Activated T-cell treated with anti-CD3 and anti-CD28 coated beads for 1 hour (primary cell): ENCODE measurements at places on chromosomes 2 and 18.

DNA sequence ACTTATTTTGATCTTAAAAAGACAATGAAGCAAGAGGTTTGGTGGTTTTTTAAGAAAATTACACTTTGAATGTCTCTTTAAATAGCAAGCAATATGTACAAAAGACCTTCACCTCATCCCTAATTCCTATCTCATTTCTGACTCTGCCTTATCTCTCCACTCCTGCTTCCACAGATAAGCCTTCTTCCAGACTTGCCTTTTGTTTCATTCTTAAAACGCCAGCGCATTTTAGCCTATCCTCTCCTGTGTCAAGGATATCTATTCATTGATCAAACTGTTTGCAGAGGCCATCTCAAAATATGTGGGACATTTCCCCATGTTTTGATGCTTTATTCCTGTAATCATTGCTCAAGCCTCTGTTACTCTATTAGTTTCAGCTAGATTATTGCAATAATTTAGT lies 562.5 kb downstream of the PARD3B start:
- no peak for DNase-seq

DNA sequence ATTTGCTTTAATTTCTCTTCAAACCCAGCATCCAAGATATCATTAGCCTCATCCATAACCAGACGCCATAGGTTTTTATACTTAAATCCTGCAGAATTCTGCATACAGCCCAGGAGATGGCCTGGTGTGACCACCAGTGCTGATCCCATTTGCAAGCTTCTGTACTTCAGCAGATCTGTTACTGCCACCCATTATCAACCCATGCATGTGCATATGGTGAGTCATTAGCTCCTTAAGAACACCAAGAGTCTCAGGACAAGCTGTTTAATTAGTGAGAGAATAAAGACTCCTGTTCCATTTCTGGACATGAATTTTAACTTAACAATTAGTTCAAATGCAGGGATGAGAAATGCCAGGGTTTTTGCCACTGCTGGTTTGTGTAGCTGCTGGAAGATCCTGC lies 110.7 kb upstream of the TANK start:
- no peak for DNase-seq

DNA sequence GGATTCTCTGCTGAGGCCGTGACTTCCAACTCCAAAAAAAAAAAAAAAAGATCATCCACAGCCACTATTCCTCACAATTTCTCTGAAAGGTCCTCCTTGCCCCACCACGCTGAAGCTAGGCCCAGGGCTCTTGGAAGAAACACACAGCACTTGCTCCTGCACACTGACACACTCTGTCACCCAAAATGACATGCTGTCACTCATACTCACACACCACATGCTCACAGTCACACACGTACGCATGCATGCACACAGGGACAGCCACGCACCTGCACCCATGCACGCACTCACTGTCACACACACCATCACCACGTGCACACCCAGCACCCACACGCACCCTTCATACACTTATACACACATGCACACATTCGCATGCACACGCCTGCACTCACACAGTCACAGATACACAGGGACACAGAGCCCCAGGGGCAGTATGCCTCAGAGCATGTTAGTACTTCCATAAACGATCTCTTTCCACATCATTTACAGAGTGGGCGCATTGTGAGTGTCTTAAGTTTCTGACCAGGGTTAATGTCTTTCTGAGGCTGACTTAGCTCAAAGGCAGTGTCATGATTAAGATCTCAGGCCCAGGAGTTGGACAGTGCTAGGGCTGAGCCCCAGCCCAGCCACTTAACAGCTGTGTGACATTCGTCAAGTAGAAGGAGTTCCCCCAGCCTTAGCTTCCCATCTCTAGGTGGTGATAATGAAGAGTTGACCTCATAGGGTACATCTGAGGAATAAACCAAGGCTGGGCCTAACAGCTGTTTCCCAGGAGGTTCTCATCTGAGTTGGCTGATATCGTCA lies 93.4 kb downstream of the GLI2 start:
- no peak for DNase-seq

GRCh38 chr18:38526922-38527321 lies 961.3 kb upstream of the CELF4 start:
- DNase-seq: no peak
